Ecto neural progenitor cell (in vitro differentiated cells): ENCODE measurements at places on chromosomes 7 and 10.

DNA sequence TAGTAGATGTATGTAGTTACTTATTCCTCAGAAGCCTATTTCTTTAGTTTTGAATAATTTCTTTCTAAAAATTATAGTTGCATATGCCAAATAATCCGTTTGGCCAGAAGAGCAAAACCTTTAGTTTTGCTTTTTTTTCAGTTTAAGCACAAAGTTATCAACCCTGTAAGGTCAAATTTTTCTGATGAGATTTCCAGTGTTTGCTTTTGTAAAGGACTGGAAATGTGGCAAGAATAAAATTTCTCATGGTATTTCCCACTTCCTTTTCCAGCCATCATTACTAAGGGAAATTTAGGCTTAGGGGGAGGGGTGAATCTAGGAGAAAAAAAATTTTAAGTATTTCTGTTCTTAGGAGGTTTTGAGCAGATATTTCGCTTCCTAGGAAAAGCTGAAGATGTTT, 7.6 kb downstream of the CALD1 start:
- DNase-seq = no peak

GRCh38 chr10:30124704-30125103, 65.3 kb upstream of the JCAD start:
- DNase-seq = no peak

- no peak for DNase-seq
These were observed 118.3 kb downstream of the ARID5B start for GRCh38 chr10:62019685-62020359.

DNA sequence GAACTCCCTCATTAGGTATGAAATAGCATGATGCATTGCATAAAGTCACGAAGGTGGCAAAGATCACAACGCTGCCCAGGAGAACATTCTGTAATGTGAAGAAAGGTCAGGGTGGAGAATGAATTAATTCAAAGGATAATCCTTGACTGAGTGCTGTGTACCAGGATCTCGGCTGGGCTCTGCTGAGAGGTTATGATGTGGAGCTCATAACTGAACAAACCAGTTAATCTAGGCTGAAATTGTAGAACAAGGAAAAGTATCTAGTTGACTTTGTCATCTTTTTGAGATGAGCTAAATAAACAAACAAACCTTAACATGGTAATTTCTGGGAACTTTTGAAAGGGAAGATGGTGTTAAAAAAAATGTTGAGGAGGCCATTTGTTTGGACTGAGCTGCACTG, 6.1 kb downstream of the MSMB start:
- DNase-seq = no peak

DNA sequence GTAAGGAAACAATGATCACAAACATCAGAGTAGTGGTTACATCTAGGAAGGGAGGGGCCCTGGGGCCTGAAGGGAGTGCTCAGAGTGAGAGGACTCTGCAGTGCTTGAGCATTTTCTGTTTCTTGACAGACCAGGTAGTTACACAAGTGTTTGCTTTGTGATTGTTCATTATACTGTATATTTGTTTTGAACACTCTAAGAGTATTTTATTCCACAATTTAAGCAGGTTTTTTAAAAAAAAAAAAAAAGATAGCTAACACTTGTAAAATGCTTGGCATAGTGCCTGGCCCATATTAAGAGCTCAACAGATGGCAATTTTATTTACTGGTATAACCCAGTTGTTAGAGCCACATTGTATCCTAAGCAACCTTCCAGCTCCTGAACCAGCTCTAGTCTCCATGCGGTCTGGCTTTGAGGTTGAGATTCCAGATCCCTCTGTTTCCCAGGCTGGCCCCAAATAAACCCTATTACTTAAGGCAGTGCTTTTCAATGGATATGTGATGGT, 20.1 kb upstream of the ATXN7L1 start:
- DNase-seq = no peak

- DNase-seq = no peak
These were observed 17.5 kb upstream of the PLAU start for GRCh38 chr10:73893426-73893825.

DNA sequence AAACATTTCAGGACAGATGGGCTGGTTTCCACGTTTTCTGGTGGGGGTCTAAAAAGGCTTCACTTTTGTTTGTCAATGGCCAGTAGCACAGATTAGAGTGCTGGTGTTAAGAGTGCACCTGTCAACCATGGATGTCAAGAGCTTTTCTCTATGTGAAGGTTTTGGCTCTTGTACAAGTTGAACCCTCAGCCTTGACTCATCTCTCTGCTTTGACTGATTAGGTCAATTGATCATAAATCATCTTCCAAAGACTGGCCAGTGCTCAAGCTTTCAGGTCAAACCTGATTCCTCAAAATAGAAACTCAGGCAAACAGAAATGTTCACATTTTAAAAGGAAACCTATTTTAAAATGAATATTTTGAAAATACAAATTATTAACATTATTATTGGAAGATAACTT, 59.6 kb upstream of the SP4 start:
- DNase-seq = no peak

DNA sequence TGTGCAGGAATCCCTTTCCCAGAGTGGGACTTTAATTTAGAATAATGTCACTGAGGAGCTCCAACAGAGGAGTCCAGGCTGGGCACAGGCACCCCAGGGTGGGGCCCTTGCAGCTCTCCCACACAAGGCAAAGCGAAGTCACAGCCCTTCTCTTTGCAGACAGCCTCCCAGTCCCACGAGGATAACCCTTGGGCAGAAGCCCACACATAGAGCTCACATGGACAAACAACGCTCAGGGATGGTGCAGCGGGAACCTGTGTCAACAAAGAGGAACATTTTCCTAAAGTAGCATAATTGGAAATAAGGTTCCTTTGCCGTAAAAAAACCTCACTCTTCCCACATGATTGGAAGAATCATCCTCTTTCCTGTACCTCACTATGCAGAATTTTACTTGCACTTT, 29.3 kb upstream of the GGCT start:
- no peak for DNase-seq

DNA sequence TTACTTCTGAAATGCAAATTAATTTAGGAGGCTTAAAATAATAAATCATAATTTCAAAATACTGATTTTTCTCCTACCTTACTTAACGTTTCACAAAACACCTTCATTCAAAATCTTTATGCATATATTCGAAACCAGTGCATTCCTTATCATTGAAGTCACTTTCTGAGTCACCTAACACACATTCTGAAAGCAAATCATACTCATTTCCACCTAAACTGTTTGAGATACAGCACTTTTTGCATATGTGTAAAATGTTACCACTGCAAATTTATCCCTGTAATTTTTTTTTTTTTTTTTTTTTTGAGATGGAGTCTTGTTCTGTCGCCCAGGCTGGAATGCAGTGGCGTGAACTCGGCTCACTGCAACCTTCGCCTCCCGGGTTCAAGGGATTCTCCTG, 15.7 kb downstream of the PPP3CB start:
- DNase-seq = no peak

DNA sequence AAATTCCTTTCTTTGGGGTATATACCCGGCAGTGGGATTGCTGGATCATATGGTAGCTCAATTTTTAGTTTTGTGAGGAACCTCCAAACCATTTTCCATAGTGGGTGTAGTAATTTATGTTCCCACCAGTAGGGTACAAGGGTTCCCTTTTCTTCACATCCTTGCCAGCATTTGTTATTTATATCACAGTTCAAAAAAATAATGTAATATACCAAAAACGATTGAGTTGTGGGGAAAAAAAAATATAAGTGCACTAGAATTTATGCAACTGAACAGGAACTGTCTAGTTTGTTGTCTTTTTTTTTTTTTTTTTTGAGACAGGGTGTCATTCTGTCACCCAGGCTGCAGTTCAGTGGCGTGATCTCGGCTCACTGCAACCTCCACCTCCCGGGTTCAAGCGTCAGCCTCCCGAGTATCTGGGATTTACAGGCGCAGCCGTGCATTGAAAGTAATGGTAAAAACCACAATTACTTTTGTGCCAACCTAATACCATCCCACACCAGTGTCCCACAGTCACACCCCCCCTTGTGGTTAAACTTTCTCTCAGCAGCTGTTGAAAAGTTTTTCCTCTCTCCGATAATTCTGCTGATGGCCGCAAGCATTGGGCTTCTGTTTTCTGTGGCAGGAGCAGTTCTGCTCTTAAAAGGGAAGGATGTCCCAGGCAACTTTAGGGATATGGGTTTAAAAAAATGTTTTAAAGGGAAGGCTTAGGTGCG, 6.8 kb upstream of the LAT2 start:
- no peak for DNase-seq

- no peak for DNase-seq
These were observed 5.8 kb downstream of the H2BK1 start for GRCh38 chr7:151204383-151205032.

DNA sequence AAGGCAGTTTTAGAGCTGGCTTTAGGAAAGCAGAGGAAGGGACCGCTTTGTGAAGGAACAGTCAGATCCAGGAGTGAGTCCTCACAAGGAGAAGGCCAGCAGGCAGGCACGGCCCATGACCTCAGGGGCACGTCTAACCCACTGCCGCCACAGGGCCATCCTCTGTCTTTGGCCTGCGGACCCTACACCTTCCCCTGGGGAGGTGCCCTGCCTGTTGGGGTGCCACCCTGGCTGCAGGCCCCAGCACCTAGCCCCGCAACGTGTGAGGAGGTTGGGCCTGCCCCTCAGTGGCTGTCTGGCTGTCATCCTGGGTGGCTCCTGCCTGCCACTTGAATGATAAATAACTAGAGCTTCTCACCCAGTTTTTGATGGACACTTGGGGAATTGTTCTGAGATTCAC, 31.0 kb upstream of the TRIM8 start:
- DNase-seq = no peak

DNA sequence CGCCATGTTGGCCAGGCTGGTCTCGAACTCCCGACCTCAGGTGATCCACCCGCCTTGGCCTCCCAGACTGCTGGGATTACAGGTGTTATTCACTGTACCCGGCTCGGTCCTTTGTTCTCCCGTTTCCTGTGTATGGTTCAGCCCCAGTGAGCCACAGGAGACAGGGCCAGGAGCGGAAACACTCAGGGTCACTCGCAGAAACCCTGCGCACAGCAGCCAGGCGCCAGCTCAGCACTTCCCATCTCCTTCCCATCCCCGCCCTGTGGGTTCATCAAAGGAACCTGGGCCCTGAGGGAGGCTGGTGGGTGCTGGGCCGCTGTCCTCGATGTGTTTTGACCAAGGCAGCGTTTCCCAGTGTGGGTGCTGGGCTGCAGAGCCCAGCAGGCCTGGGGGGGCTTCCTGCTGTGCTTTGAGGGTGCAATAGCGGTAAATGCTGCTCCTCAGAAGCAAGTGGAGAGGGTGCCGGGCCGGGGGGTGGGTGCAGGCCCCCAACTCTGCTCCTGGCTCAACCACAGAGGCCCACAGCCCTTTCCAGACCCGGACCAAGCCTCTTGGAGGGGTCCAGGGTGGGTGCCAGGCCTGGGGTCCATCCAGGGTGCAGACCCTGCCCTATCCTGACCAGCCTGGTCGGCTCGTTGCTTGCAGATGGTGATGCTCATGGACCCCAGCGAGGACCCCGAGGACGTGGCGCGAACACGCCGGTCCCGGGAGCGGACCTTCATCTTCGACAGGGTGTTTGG, 15.3 kb upstream of the CHST12 start:
- no peak for DNase-seq

DNA sequence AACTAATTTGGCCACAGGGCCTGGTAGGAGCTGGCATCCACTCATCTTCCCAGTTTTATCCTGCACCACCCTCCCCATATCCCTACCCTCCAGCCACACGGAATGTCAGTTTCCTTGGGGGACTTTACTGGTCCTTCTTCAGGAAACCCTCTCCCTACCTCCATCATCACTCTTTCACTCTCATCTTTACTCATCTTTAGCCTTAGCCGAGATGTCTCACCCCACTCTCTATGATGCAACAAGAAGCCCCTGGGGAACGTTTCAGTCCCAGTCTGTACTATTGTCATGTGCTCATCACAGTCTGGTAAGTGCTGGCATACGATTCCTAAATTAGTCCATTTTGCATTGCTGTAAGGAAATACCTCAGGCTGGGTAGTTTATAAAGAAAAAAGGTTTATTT, 34.9 kb upstream of the TMEM248 start:
- DNase-seq = no peak

- DNase-seq = no peak
These were observed 573.9 kb downstream of the GATA3 start for GRCh38 chr10:8628351-8628750.

DNA sequence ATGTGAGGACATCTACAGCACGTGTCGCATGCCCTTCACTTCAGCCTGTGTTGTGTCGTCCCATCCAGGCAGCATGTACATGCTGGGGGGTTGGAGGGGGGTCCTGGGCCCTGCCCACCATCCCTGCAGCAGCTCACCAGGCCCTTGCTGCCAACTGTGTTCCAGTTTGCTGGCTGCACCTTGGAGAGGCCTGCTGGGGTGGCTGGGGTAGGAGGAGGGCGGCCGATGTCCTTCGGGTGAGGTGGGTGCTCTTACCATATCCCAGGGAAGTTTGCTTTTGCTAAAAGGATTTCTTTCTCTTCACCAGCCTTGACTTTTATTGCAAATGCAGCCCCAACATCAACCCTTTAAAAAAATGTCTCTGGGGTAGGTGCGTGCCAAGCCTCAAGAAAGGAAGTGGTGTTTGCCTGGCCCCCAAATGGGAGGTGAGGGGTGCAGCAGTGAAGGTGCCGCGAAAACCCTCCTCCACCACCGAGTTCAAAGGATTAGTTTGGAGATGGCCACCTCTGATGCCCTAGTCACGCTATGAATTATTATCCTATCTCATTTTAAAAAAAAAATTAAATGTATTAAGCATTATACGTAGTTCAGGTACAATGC, 165.8 kb upstream of the KLF6 start:
- no peak for DNase-seq

GRCh38 chr7:64574540-64575099, 11.7 kb upstream of the ZNF680 start:
- DNase-seq = no peak

- DNase-seq = no peak
These were observed 2.1 kb downstream of the ABI1 start for GRCh38 chr10:26858707-26859034.

- DNase-seq = no peak
These were observed 6.4 kb downstream of the ETV1 start for GRCh38 chr7:13982940-13983677.

- DNase-seq = no peak
These were observed 76.4 kb downstream of the NKX6-2 start for GRCh38 chr10:132709471-132709951.

DNA sequence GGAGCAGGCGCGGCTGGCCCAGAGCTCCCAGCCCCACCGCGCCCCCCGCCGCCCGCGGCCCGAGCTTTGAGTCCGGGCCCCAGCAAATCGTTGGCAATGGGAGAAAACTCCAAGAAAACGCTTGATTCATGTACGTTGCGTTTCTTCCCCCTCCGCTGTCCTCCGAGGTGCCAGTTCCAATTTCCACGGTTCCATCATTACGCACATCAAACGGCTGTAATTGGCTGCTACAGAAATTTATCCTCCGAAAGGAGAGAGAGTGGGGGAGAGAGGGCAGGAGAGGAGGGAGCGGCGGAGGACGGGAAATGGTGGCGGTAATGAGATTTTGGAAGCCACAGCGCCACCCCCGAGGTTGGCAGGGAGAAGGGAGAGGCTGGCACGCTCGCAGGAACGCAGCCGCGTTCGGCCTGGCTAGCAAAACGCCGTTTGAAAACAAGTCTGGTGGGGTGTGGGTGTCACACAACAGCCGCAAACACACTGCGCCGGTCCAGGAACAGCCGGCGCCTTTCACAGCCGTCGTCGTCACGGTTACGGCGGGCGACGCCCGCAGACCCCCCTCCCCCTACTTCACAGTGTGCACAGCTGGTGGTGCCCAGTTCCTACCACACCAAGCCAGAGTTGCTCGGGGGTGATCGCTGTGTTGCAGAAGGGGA, 57.5 kb downstream of the UNCX start:
- peak; percentile 62 for DNase-seq

GRCh38 chr7:158582089-158582456, 5.5 kb downstream of the PTPRN2 start:
- DNase-seq = no peak
